ENCODE measurements at places on chromosomes 3 and 15. TPM values are rescaled to one million over a fixed set of nuclear protein-coding genes. Genes with fewer than 3 reads are reported as not detected.

The BCL6 gene
- 90.1 TPM for total RNA-seq

- peak; percentile 95 for DNase-seq
Measured at GRCh38 chr15:88918738-88919137, 5.6 kb upstream of the MFGE8 start.

The GOLGA6A gene
- not detected for total RNA-seq

The SLC12A1 gene
- total RNA-seq = under 0.01 TPM

DNA sequence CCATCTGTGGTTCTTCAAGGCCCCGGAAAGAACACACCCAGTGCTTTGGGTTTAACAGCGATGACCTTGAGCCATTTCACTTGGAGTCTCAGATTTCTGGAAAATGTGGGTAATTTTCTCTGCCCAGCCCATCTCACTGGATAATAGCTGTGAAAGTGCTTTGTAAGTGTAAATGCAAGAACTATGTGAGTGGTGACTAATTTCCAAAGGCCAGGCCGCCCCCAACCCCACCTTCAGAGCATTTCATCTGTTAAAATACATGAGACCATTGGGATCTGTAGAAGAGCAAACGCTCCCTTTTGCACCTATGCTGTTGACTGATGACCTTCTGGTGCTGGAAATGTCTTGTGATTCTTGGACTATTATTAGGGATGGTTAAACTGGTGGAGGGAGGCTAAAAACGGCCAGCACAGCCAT is 196.8 kb upstream of the LPP start:
- DNase-seq = no peak
